ENCODE measurements at places on chromosomes 2 and 18. TPM values are rescaled to one million over a fixed set of nuclear protein-coding genes. Genes with fewer than 3 reads are reported as not detected.

- H3K27me3 ChIP-seq: no peaks in the 10 kb centered on the region
- H3K4me1 ChIP-seq: no peaks in the 10 kb centered on the region
- no peak overlapping the region for H3K4me3 ChIP-seq
- no peaks in the 10 kb centered on the region for H3K36me3 ChIP-seq
- no peak for DNase-seq
These were observed 121.6 kb upstream of the NDUFV2 start for GRCh38 chr18:8980918-8981317.

Gene PLCD4
- total RNA-seq: 3.3 TPM

Gene GKN2
- total RNA-seq: 0.31 TPM

DNA sequence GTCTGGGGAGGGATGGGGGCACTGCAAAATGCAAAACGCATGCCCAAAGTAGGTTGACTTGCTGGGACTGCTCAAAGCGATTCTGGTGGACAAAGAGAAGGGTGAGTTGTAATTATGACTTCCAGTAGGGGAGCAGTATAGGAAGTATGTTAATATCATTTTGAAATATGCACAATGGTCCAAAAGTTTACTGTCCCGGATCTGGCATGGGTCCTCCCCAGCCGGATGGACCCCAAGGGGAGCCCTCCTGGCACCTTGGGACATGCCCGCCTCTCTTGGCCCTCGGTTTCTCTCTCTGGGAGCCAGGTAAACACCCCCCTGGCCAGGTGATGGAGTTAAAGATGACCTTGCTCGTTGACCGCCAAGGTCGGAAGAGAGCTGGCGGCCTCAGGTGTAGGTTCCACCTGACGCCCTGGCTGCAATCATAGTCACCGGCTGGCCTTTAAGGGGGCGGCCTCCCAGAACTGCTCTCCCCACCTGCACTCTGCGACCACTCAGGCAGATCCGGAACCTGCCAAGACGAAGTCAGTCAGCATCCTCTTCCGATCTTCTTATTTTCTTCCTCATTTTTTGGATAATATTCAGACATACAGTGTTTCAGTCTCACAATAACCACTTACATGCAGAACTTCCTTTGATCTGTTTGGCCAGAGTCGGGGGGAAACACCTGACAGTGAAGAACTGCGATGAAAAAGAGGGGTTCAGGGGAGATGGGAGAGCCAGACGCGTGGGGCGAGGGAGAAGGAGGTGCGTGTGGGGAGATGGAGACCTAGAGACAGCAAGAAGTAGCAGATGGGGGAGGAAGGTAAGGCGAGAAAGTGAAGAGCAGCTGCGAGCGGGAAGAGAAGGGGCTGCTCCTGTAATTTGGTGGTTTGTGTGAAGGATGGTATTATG is 148.3 kb downstream of the MEIS1 start:
- peaks cover 5% of the 10 kb centered on the region for H3K4me1 ChIP-seq
- no peaks in the 10 kb centered on the region for H3K27me3 ChIP-seq
- DNase-seq: no peak
- H3K36me3 ChIP-seq: no peaks in the 10 kb centered on the region

GRCh38 chr2:239929504-239929903 is 95.6 kb downstream of the NDUFA10 start:
- H3K27me3 ChIP-seq: no peaks in the 10 kb centered on the region
- H3K4me1 ChIP-seq: no peaks in the 10 kb centered on the region
- no peak overlapping the region for H3K4me3 ChIP-seq
- no peaks in the 10 kb centered on the region for H3K36me3 ChIP-seq

GRCh38 chr2:101974663-101975062 is 17.1 kb upstream of the IL1R2 start:
- peaks cover 11% of the 10 kb centered on the region for H3K4me1 ChIP-seq
- no peak for DNase-seq
- H3K27me3 ChIP-seq: no peaks in the 10 kb centered on the region
- H3K27ac ChIP-seq: no peak overlapping the region
- no peaks in the 10 kb centered on the region for H3K36me3 ChIP-seq
- no peak overlapping the region for H3K4me3 ChIP-seq

DNA sequence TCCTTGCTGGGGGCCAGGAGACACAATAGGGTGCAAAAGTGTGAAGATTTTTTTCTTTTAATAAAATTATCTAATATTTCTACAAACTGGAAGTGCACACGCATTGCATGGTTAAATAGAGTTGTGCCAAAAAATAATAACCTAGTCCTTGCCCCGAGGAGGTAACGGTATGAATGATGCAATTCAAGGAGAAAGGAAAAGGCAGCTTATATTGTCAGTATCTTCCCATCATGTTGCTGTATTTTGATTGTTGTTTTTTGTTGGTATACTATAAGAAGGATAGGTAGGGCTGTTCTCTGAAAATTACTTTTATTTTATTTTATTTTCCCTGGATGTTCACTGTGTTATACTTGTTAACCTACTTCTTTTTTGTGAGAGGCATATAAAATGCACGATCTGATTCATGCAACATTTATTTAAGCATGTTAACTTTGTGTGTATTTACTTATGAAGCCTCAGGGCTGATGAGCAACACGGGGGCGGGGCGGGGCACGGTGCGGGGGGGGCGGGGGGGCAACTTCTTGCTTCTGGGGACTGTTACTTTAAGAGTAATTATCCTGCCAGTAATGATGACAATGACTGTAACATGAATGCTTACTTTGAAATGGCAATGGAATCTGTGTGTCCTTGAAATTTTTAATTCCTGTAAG is 118.6 kb downstream of the AQP4 start:
- H3K4me3 ChIP-seq: no peak overlapping the region
- peak overlapping the region; percentile 76 for H3K27ac ChIP-seq
- H3K36me3 ChIP-seq: no peaks in the 10 kb centered on the region
- no peaks in the 10 kb centered on the region for H3K27me3 ChIP-seq
- no peak for DNase-seq

GRCh38 chr2:43133708-43134570 is 92.5 kb downstream of the ZFP36L2 start:
- DNase-seq: peak; percentile 39
- no peak overlapping the region for H3K4me3 ChIP-seq
- no peaks in the 10 kb centered on the region for H3K36me3 ChIP-seq
- H3K27ac ChIP-seq: no peak overlapping the region
- no peaks in the 10 kb centered on the region for H3K27me3 ChIP-seq

DNA sequence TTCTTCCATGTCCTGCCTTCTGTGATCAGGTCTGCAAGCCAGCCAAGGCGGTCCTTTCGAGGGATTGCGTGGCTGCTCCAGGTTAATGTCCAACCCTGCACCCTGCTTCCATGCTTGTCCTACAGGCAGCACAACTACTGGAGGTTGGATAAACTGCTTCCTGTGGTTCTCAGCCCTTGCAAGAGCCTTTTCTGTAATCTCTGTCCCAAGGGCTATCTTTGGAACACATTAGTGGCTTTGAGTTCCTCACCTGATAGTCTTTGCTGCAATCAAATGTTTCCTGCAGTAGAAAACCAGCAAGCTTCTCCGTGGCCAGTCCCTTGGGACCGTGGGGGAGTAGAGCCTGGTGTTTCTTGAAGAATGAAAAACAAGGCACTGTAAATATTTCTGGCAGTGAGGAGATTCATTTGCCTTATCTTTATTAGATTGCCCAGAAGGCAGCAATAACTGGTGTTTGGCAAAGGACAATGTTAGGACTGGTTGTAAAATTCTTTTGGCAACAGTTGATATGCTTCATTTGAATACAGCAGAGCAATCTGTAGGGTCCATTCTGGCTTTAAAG is 214.4 kb downstream of the FHOD3 start:
- no peak overlapping the region for H3K4me3 ChIP-seq
- H3K36me3 ChIP-seq: no peaks in the 10 kb centered on the region
- no peak for DNase-seq
- no peaks in the 10 kb centered on the region for H3K4me1 ChIP-seq
- no peaks in the 10 kb centered on the region for H3K27me3 ChIP-seq

Gene ANTXR1
- 181 TPM for total RNA-seq

Gene FAM124B
- 0.86 TPM for total RNA-seq

GRCh38 chr18:21747764-21748693 is 7.4 kb downstream of the MIB1 start:
- peaks cover 11% of the 10 kb centered on the region for H3K4me1 ChIP-seq
- DNase-seq: no peak
- H3K27ac ChIP-seq: no peak overlapping the region
- no peaks in the 10 kb centered on the region for H3K27me3 ChIP-seq
